HL-60 (cell line): ENCODE measurements at places on chromosomes 4 and X.

DNA sequence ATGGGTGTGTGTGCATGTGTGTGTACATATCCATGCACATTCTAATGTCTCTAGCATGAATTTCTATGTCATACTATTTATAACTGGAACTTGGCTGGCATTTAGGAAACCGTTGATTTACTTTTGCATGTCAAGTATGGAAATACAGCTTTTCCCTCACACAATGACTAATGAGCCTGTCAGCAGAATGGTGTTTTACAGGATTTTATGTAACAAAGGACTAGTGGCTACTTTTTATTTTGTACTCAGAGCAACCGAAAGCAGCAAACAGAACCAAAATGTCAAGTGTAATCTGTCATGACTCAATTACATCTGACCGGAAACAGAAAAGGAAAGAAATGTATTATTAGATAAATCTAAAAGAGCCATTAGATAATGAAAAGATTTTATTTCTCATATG lies 1911.5 kb upstream of the AGA start:
- no peak for DNase-seq

- DNase-seq, result no peak
These were observed 62.6 kb downstream of the DDX53 start for GRCh38 chrX:23062359-23062758.

DNA sequence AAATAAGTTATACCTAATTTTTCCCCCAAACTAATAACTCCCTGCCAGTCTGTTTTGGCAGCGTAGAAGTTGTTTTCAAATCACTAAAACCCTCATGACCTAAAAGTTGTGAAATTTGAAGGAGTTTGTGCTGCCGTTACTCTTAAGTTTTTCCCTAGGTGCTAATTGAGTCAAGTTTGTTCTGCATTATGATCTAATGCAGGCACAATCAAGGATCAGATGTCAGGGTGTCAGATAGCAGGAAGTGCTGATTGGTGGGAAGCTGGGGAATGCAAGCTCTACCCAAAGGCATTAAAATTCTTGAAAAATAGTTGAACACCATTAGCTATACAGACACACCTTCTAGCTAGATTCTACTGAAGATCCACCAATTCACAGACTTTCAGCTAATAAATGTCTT lies 51.9 kb downstream of the ARX start:
- DNase-seq, result no peak

DNA sequence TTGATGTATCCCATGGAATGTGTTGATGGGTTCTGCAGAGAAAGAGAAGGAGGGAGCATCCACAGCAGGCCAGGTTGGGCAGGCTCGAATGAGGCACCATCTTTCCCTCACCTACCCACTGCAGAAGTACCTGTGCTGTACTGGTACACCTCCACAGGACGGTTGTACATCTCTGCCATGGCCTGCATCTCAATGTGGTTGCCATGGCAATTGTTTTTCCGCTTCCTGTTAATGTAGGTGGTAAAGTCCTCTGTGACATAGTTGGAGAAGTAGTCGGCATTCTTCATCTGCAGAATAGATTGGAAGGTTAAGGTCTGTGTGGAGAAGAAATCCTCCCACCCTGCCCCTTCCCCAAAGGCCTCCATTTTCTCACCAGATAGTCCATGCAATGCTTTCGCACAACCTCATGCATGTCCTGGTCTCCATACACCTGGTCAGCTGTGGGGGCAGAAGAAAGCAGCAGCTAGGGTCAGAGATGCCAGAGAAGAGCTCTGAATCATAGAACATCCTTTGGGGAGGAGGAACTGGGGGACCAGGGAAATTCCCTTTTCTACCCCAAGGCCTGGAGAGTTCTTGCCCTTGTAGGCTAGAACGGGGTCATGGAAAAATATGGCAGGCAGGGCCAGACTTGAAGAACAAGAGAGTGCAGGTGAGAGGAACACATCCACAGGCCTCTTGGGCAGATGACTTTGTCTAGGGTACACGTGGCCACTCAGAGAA lies 15.9 kb upstream of the PIM2 start:
- DNase-seq, result no peak

GRCh38 chr4:26406346-26406975 lies 83.8 kb downstream of the CCKAR start:
- DNase-seq, result peak; percentile 25

DNA sequence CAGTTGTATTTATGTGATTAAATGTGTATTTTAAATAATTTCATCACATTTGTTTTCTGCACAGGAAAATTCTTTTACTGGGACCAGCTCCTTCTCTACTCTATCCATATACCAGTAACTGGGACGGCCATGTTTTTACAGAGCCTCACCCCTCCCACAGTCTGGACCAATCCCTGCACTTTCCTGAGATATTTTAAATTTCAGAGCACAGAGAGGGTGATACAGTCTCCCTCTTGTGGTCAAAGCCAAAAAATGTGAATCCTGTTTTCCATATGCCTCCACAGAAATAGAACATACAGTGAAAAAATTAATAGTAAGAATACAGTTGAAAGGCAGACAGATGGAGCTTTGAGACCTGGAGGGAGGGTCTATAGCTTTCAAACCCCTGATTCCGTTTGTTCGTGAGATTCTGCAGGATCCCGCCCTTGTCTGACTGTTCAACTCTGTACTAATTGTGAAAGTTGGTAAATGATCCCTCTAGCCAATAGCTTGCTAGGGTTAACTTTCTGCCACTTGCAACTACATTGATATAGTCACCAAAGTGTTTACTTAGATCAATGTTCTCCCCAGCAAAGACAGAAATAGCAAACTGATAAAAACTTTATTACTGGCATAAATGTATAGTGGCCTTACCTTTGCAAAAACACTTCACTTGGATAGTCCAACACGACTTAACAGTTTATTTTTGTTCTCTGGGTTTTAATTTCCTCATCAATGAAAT lies 172.2 kb downstream of the PPARGC1A start:
- no peak for DNase-seq
